ENCODE measurements at places on chromosomes 11 and 22.
A peak's percentile ranks its signal among the peaks of the same experiment; 100 is the strongest.

DNA sequence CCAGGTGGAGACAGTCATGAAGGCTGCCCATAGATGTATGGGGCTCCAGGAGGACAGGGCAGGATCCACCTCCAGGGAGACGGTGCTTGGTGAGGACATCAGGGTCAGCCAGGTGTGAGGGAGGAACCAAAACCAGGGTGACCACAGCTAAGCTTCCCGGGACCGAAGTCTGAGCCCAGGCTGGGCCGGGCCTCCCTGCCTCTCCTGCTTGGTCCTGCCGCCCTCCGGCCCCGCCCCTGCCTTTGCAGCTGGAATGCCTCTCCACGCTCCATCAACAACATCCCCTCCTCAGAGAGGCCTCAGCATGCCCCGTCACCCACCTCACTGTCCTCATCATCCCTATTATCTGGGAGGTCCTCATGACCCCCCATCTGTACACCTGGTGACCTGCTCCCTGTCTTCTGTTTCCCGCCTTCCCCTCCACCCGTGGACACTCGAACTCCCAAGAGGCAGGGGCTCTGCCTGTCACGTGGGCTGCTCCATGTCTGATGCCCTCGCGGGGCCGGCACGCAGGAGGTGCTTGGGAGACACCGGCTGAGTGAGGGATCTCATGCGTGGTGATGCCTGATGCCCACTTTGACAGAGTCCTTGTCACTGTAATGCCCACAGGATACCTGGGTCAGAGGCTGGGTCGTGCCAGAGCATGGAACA lies 59.4 kb downstream of the RTL6 start:
- DNase-seq: no peak

GRCh38 chr11:114110952-114111947 lies 51.7 kb downstream of the ZBTB16 start:
- no peak for DNase-seq

- DNase-seq: no peak
Measured at GRCh38 chr11:71169313-71169712, 83.1 kb downstream of the SHANK2 start.

DNA sequence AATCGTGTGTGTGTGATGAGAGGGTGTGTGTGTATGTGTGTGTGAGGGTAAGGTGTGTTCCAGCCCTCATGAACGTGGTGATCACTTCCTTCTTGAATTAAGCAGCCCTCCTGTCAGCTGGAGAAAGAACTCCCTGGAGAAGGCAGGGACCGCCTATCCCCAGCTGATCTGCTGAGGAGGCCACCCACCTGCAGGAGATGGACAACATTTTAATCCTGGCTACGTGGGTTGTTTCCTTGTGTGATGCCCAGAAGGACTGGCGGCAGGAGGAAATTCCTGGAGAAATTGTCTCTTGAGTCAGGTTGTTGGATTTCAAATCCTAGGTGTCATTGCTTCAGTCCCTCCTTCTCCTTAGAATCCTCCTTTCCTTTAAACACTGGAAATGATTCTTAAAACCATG lies 878.8 kb downstream of the NTM start:
- DNase-seq: no peak

- no peak for DNase-seq
Measured at GRCh38 chr11:2867722-2868505, 17.7 kb downstream of the CDKN1C start.

GRCh38 chr11:22869325-22869724 lies 9.1 kb upstream of the CCDC179 start:
- no peak for DNase-seq

DNA sequence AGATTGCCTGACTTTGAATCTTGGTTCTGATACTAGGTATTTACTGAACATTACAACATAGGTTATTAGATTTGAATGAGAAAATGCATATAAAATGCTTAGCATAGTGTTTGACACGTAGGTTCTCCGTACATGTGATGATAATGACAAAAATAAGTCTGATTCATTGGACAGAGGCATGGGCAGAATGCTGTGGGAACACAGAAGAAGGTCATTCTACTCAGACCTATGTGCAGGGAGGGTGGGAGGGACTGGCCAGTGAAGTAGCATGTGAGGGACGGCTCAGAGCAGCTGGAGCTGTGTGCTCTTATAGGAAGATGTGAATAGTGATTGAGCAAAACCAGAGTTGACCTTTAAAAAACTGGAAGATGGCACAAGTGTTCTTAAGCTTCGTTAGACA lies 256.8 kb upstream of the RAG2 start:
- DNase-seq: no peak

GRCh38 chr11:14643697-14644225 lies at the start of gene PDE3B:
Gene PDE3B, plus strand, starts transcription at chr11:14643804. Its CDS starts 272 bp downstream, at chr11:14644076.
- DNase-seq: peak; percentile 80

GRCh38 chr11:35145271-35145670 lies 6.3 kb downstream of the CD44 start:
- peak; percentile 61 for DNase-seq

- no peak for DNase-seq
Measured at GRCh38 chr11:71949034-71949433, 20.2 kb downstream of the RNF121 start.

- no peak for DNase-seq
Measured at GRCh38 chr22:26816726-26817125, 159.3 kb downstream of the MIAT start.

DNA sequence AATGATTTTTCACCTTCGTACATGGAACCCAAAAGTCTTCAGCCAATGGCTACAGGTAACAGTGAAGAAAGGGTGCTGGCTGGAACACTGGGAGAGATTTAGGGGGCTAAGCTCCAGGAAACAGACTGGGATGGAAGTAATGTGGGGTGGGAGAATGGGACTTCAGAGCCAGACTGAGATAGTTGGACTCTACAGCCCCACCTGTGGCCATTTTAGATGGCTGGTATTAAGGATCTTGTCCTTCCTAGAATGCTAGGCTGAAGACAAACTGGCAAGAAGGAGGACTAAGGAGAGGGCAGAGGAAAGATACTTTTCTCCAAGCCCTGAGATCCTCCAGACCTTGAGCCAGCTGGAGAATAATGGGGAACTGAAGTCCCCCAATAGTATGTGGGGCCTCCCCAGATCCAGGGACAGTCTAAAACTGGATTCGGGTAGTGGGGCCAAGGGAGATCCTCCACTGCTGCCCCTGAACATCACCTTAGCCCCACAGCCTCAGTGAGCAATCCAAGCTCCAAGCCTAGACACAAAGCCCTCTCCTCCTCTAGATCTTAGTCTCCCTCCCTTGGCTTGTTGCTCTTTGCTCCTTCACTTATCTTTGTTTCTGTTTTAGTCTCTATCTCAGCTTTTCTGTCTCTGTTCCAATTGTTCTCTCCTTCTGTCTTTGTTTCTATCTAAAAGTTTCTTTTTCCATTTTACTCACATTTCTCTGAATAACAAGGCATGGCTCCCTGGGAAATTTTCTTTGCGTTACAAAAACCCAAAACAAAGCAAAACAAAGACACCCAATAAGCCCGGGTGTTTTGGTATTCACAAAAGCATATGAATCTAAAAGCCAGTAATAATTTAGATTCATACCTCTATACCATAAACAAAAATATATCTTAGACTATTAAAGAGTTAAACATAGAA lies 16.2 kb upstream of the RRAS2 start:
- no peak for DNase-seq

- DNase-seq: no peak
Measured at GRCh38 chr11:10038521-10039302, 255.3 kb downstream of the SBF2 start.

DNA sequence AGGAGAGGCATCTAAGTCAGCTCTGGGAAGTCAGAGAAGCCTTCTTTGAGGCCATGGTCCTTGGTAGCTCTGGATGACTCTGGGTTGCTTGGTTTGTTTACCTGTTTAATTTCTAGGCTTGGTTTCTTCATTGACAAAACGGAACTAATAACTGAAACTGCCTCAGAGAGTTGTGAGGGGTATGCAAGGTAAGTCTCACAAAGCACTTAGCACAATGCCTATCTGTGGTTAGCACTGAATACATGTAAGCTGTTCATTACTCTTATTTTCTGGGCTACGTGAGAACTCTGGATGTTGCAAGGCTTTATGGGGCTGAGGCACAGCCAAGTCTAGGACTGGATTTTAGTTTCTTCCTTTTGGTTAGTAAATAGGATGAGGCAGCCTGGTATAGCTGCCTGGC lies 225.8 kb upstream of the NCAM1 start:
- no peak for DNase-seq

GRCh38 chr22:25697181-25697664 lies 44.8 kb upstream of the MYO18B start:
- no peak for DNase-seq

DNA sequence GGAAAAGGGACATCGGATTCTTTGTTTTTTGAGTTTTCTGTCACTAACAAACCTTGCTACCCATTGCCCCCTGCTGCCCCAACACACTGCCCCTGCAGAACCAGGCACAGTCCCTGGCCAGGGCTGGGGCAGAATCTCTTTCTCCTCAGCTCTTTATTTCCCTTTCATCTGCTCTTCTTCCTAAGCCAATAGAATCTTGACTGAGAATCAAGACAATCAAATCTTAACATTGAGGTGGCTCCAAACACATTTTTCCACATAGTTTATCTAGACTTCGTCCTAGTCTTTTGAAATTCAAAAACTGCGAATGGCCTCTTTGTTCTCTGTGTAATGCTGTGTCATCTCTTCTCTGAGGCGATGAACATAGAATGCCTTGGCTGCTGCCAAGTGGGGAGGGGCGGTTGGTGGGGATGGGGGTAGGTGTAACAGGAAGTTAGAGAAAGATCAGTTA lies 16.1 kb upstream of the NTM start:
- no peak for DNase-seq

DNA sequence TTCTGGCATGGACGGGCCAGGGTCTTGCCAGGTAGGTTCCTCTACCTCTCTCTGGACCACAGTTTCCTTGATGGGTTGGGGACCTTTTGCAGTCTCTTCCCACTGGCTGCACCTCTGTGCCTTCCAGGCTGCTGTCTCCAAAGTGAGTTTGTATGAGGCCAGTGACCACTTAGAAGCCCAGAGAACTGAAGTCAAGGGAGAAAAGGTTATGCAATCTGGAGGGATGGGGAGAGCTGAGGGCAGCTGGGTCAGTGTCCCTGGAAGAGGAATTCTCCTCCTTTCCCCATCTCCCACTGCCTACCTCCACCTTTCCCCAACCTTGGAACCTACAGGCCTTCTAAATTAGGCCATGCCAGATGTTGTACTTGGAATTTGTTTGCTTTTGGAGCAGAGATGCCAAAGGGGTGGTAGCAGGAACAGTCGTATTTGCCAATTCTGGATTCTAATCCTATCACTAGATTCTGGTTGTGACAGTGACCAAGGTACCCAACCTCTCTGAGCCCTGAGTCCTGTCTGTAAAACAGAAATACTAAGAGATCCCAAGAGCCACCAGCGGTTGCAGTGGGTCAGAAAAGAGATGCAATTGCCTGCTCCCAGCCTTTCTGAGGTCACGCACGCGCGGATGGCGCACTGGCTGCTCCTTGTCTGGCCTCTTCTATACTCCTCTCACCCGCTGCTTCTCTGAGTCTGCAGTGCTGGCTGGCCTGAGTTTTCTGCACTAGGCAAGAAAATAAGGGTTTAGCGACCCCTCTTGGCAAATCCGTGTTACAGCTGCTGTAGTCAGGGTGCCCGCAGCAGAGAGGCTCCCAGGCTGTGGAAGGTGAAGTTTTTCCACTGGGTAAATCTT lies 10.7 kb upstream of the ACCSL start:
- DNase-seq: peak; percentile 18

DNA sequence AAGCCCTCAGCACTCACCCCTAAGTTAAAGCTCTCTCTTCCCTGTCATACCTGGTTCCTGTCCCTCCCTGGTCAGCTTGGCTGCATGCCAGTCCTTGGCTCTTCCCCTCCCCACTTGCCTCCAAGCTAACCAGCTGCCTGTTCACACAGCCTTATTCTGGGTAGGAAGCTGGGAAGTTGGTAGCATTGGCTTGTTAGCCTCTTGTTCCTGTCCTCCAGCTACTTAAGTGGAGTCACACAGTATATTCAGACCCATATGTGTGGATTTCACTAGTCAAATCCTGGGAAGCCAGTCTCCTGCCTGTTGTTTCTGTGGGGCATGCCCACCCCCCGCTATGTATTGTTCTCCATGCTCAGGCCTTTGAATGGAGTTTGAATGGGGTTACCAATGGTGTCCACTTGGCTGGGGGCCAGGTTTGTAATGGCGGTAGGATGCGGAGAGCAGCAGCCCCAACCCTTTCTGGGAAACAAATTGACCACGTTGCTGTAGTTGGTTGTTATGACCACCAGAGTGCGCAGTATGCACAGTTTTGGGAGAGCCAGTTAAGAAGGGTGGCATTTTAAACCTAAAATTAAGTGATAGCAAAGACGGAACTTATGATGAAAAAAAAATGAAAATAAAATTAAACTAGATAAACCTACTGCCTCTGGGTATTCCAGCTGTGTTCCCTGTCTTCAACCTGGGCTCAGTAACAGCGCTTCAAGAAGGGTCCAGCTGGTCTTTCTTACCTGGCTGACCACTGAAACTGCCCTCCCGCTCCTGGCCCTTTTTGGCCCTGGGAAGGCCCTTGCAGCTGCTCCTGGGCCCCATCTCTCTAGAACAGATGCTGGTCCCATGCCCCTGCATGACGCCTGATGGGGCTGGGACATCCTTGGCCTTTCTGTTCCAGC lies 10.7 kb upstream of the RPS3 start:
- peak; percentile 86 for DNase-seq

GRCh38 chr11:103714246-103714645 lies 322.2 kb upstream of the DDI1 start:
- no peak for DNase-seq

GRCh38 chr22:27438271-27438980 lies 363.1 kb downstream of the MN1 start:
- no peak for DNase-seq

DNA sequence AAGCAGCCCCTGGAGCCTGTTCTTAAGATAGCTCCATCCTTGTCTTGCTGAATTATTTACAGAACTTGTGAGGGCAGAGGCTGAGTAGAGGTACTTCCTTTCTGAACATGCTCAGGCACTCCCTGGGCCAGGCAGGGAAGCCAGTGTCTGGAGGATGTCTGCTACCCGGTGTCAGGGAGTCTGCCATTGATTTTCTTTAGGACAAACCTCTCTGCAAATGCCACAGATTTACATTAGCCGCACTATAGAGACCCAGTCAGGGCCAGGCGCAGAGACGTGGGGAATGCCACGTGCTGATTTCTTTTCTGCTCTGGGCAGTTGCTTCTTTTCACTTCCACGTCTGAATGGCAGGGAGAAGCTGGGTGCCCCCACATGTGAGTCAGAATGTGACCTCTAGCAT lies 585.5 kb downstream of the NTM start:
- DNase-seq: no peak

GRCh38 chr11:102266099-102266498 lies 51.2 kb upstream of the BIRC3 start:
- DNase-seq: no peak
